ENCODE measurements at places on chromosomes 11 and 22. TPM values are rescaled to one million over a fixed set of nuclear protein-coding genes. Genes with fewer than 3 reads are reported as not detected.

- no peaks in the 10 kb centered on the region for H3K36me3 ChIP-seq
- H3K27me3 ChIP-seq, result no peaks in the 10 kb centered on the region
- H3K27ac ChIP-seq, result no peak overlapping the region
- H3K4me1 ChIP-seq, result no peaks in the 10 kb centered on the region
- H3K4me3 ChIP-seq, result no peak overlapping the region
Observed at GRCh38 chr22:28402539-28402938, 277.1 kb downstream of the TTC28 start.

- H3K27me3 ChIP-seq, result no peaks in the 10 kb centered on the region
- no peak for DNase-seq
- H3K4me1 ChIP-seq, result peaks cover 97% of the 10 kb centered on the region
- peak overlapping the region; percentile 70 for H3K4me3 ChIP-seq
Observed at GRCh38 chr11:73974604-73975478, 7.8 kb downstream of the UCP2 start.

DNA sequence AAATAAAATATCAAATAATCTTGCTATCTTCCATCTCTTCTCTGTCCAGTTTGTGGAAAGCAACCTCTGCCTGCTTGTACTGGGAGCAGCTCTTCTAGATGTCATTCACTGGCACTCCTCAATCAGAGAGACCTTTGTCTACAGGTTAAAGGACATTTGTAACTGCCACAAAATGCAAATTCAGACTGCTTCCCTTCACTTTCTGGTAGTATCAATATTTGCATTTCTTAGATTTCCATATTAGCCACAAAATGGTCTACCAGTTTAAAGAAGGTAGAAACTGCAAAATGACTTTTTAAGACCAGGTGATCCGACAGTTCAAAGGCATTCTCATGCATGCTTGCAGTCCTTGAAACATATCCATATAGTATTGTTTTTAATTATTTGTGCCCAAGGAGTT is 51.7 kb upstream of the RCN1 start:
- no peaks in the 10 kb centered on the region for H3K4me1 ChIP-seq
- no peak overlapping the region for H3K27ac ChIP-seq
- no peak for DNase-seq

C1QTNF4 gene
- total RNA-seq, result 1.2 TPM

DNA sequence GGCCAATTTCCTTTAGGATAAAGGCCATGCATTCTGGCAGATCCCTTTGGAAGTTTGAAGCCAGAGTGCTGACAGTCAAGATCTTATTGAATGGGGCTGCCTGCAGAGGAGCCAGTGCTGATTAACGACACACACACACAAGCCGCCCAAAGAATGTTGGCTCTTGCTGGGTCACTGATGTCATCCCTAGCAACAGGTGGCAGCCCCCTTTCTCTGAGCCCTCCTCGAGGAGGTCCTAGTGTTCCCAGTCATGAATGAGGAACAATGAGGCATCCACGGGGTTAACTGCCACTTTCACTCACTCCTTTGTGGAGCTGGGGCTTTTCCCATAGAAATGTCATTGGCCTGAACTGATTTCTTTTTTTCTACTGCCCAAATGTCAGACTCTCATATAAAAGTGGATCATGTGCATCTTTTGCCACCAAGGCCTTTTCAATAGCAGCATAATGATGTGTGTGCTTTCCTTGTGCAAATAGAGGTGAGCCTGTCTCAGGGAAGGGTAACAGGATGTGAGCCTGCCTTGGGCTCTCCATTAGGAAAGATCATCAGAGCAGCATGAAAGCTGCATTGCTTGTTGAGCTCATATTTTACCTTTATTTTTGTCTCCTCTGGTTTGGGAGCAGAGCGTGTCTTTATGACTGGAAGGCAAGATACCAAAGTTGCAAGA is 301.8 kb upstream of the MTNR1B start:
- no peak overlapping the region for H3K4me3 ChIP-seq
- no peaks in the 10 kb centered on the region for H3K36me3 ChIP-seq
- no peak for DNase-seq
- no peaks in the 10 kb centered on the region for H3K4me1 ChIP-seq

DNA sequence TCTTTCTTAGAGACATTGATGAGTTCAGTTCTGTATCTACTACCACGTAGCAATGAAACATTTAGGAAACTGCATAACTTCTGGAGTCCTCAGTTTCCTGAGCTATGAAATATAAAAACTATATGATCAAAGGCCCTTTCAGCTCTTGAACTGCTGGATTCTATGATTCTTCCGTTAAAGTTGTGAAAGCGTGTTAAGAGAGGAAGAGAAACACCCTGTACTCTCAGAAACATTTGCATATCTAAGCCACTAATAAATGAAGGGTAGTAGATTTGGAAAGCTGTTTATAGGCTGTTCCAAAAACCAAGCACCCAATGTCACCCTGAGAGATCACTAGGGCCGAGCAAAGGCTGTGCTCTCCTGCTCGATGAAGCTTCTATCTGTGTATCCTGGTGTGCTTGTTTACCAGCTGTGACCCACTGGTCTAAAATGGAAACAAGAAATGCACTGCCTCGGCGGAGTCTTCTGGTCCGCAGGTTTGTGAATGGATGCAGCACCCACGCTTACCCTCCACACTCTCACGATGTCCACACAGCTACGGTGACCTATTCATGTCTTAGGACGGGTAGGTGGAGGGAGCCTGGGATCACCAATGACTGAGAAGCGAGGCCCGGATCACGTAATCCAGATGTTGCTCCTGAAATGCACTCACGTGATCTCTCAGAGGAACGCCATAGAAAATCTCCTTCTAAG is 325.8 kb downstream of the OPCML start:
- no peak overlapping the region for H3K27ac ChIP-seq
- no peak for DNase-seq
- H3K4me3 ChIP-seq, result no peak overlapping the region

GRCh38 chr11:101726988-101727387 is 143.2 kb upstream of the TRPC6 start:
- H3K4me1 ChIP-seq, result no peaks in the 10 kb centered on the region
- H3K4me3 ChIP-seq, result no peak overlapping the region
- DNase-seq, result no peak
- H3K27me3 ChIP-seq, result no peaks in the 10 kb centered on the region

DNA sequence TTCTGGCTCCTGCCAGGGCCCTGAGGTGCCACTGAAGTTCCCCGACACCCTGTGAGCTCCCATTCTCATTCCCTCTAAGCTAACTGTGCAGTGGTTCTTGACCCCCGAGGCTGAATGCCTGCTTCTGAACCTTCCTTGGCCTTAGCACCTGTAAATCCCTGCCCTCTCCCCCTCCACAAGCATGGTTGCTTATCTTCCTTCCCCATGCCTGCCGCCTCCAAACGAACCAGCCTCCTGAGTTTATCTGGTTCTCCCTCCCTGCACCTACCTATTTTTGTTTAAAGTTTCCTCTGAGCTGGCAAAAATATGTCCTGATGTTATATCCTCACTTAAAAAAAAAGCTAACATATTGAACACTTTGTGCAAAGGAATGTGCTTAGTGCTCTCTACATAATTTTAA is 33.9 kb downstream of the PPFIBP2 start:
- H3K4me3 ChIP-seq, result no peak overlapping the region
- no peak overlapping the region for H3K27ac ChIP-seq
- H3K36me3 ChIP-seq, result peaks cover 3% of the 10 kb centered on the region
- H3K4me1 ChIP-seq, result peaks cover 15% of the 10 kb centered on the region

DNA sequence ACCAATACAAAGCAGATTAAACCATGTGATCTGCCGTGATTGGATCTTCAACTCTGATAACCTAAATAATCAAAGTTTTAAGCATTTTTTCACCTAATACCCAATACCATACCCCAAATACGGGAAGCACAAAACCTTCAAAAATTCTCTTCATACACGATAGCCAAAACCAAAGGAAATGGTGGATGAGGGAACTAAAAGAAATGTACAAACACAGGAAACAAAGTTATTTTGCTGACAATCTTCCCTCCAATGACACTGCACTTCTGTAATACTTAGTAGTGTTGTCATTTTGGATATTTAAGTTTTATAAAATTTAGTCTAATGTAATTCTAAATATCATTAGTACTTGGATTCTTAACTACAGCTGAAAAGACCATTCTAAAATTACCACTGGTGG is 27.0 kb downstream of the CSTF3 start:
- H3K27ac ChIP-seq, result peak overlapping the region; percentile 48
- peaks cover 18% of the 10 kb centered on the region for H3K36me3 ChIP-seq
- DNase-seq, result no peak
- no peaks in the 10 kb centered on the region for H3K27me3 ChIP-seq

- no peak overlapping the region for H3K4me3 ChIP-seq
- no peaks in the 10 kb centered on the region for H3K36me3 ChIP-seq
Observed at GRCh38 chr11:2367266-2368160, 9.6 kb upstream of the CD81 start.

- no peak for DNase-seq
- no peaks in the 10 kb centered on the region for H3K36me3 ChIP-seq
- no peaks in the 10 kb centered on the region for H3K27me3 ChIP-seq
- H3K4me3 ChIP-seq, result no peak overlapping the region
- H3K4me1 ChIP-seq, result no peaks in the 10 kb centered on the region
Observed at GRCh38 chr11:92455210-92455790, 230.7 kb downstream of the FAT3 start.

ABCC8 gene
- total RNA-seq, result not detected

DNA sequence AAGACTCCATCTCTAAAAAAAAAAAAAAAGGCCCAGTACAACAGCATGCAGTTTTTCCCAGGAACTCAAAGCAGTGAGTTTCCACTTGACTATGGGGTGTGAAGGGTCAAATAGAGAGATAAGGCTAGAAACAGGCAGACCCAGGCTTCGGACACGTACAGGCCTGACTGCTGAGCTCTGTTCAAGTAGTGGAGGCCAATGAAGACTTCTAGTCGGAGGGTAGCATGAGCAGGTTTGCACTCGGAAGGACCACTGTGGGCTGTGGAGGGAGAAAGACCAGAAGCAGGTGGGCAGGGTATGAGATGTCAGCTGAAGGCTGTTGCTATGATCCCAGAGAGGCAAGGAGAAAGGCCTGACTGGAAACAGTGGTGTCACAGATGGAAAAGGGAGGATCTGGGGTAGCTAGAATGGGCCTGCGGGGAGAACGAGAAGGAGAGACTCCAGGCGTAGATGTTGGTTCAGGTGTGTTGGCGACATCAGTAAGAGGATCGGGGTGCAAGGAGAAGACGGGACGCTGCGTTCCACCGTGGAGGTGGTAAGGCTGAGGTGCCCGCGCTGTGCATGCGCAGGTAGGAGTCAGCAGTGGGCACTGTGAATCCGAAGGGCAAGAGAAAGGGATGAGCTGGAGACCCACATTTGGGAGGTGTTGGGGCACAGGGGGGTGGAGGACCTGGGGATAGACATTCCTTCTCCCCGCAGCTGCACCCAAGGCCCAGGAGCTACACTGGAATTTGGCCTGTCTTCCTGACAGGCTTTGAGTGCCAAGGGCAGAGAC is 49.4 kb upstream of the RAB1B start:
- no peak for DNase-seq
- peaks cover 18% of the 10 kb centered on the region for H3K4me1 ChIP-seq
- H3K36me3 ChIP-seq, result peaks cover 79% of the 10 kb centered on the region
- H3K27me3 ChIP-seq, result no peaks in the 10 kb centered on the region
- peak overlapping the region; percentile 40 for H3K4me3 ChIP-seq

F2 gene
- not detected for total RNA-seq

DNA sequence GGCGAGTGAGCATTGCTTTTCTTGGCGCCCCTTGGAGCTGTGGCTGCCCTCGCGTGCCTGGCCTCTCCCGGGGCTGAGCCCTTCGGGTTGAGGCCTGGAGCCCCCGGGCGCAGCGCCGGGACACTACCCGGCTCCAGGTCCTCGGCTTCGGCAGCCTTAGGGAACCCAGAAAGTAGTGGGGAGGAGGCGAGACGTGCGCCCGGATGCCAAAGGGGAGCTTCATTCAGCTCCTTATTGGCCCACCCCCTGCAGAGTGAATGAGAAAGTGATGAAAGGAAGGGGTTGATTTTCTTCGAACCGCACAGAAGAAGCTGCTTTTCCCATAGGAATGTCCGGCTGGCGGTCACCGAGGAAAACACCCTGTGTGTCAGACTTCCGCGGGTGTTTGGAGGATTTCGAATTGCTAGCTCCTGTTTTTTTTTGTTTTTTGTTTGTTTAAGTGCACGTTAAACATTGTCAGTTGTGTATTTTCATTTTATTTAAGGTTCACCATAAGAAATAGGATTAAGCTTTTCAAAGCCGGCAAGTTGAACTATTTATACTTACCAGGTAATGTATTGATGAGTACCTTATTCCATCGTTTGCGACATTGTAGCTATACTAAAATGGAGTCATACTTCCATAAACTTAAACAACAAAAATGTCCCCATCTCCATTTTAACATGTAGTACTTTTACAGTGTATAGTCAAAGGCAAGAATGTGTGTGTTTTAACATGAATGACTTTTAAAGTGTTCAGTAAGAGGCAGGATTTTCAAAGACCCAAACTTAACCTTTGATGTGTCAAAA is 841 bp upstream of the EIF4G2 start:
- peak overlapping the region; percentile 99 for H3K27ac ChIP-seq
- peaks cover 3% of the 10 kb centered on the region for H3K36me3 ChIP-seq
- H3K27me3 ChIP-seq, result no peaks in the 10 kb centered on the region

TSGA10IP gene
- total RNA-seq, result not detected

ANKK1 gene
- 4.6 TPM for total RNA-seq

OR2AG2 gene
- total RNA-seq, result not detected

CDC42EP1 gene
- total RNA-seq, result not detected

- no peaks in the 10 kb centered on the region for H3K27me3 ChIP-seq
- no peak for DNase-seq
- H3K36me3 ChIP-seq, result peaks cover 32% of the 10 kb centered on the region
- peak overlapping the region; percentile 37 for H3K27ac ChIP-seq
- peaks cover 81% of the 10 kb centered on the region for H3K4me1 ChIP-seq
- H3K4me3 ChIP-seq, result peak overlapping the region; percentile 20
Observed at GRCh38 chr11:68480852-68481510, 20.4 kb downstream of the PPP6R3 start.

YPEL1 gene
- total RNA-seq, result 5.3 TPM

GRCh38 chr11:84247926-84248325 is 961.8 kb upstream of the CCDC90B start:
- no peaks in the 10 kb centered on the region for H3K27me3 ChIP-seq
- no peaks in the 10 kb centered on the region for H3K4me1 ChIP-seq

BDNF gene
- not detected for total RNA-seq

- DNase-seq, result no peak
- no peaks in the 10 kb centered on the region for H3K27me3 ChIP-seq
- H3K36me3 ChIP-seq, result no peaks in the 10 kb centered on the region
Observed at GRCh38 chr22:32634421-32634981, 159.9 kb downstream of the FBXO7 start.

TECTA gene
- total RNA-seq, result 0.58 TPM

TTC28 gene
- total RNA-seq, result 2.6 TPM

- no peaks in the 10 kb centered on the region for H3K36me3 ChIP-seq
- H3K4me1 ChIP-seq, result peaks cover 6% of the 10 kb centered on the region
- DNase-seq, result no peak
- no peak overlapping the region for H3K27ac ChIP-seq
- H3K4me3 ChIP-seq, result no peak overlapping the region
Observed at GRCh38 chr22:43389227-43389836, 22.5 kb upstream of the MPPED1 start.

DNA sequence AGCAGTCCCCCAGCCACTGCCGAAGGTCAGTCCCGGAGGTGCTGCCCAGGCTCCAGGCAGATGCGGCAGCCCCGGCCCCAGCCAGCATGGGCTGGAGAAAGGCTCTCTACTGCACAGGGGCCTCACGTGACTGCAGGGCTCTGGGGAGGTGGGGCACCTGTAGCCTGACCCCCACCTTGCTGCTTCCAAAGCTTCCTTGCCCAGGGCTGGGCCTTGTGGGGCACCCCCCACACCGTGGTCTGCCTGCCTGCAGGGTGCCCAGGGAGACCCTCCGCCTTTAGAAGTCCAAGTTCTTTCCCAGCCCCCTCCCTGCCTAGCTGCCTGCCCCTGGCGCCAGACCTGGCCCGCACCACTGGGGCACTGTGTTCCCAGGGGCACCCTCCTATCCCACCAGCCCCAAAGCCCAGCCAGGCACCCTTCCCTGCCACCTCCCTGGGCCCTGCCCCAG is 28.4 kb upstream of the TXNRD2 start:
- H3K4me1 ChIP-seq, result peaks cover 7% of the 10 kb centered on the region
- H3K36me3 ChIP-seq, result no peaks in the 10 kb centered on the region
- H3K4me3 ChIP-seq, result no peak overlapping the region
- DNase-seq, result no peak
